Thymus (tissue), 14 donors: ENCODE measurements at places on chromosomes 1 and 21.

DNA sequence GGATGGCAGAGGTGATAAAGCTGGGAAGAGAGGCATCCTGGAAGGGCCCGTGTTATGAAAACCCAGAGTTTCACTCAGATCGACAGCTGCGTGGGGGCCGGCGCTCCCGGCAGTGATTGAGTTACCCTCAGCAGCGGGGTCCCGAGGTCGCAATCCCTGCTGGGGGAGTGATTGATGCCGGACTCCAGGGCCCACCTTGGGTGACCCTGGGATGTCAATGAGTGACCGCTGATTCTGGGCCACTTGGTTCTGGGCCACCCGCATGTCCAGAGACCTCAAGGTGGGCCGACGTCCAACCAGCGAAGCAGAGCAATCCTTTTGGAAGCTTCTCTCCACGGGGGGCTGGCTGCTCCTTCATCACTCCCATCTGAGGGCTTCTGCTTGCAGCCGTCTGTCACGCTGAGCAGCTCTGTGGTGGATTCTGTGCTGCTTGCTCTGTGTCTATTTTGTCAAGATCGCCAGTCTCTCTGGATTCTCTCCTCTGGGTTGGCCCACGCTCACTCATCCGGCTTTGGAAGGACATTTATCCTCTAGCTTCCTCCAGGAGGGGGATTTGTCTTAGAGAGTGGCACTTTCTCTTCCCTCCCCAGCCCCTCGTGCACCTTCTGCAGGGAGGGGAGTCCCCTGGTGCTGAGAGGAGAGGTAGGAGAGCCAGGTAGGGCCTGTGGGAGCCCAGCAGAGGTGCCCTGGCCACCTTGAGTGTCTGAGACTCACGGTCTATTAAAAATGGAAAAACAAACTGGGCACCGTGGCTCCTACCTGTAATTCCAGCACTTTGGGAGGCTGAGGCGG, 110.9 kb upstream of the C1orf174 start:
- no peak for DNase-seq

DNA sequence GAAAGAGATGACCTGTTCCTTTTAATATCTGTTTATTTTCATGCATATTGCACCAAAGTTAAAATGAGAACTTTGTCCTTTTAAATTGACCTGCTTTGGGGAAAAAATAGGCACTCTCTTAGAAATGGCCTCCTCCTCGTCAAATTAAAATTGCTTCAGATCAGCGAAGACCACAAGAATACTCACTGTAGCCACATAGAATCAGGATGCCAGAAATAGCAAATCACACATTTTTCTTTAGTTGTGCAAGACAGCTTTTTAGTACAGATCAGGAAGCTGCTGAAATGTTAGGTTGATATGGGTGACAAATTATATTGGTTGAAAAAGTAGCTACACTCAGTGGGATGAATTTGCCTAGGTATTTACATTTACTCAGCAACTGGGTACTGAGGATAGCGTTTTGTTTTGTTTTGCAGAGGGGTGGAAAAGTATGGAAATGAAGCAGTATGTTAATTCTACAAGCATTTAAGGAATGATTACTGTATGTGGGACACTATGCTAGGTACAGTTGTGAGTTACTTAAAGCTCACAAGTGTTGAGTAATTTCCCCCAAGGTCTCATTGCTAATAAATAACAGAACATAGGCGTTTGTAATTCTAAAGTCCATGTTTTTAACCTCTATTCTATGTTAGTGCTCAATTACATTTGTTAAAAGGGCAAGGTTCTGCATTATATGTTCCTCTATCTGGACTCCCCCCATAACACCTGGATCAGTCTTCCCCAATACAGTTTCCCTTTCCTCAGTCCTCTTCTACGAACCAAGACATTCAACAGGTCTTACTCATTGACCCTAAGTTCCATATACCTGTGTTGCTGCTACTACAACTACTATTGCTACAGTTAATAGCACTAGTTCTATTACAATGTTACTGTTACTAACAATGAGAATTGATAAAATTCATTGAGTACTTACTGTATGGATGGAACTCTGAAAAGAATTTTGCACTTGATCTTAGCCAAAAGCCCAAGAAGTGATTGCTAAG, 99.4 kb upstream of the S1PR1 start:
- DNase-seq = no peak

GRCh38 chr1:241163363-241163762, 193.6 kb downstream of the RGS7 start:
- DNase-seq = no peak

GRCh38 chr1:167611983-167612382, 18.0 kb upstream of the RCSD1 start:
- no peak for DNase-seq

DNA sequence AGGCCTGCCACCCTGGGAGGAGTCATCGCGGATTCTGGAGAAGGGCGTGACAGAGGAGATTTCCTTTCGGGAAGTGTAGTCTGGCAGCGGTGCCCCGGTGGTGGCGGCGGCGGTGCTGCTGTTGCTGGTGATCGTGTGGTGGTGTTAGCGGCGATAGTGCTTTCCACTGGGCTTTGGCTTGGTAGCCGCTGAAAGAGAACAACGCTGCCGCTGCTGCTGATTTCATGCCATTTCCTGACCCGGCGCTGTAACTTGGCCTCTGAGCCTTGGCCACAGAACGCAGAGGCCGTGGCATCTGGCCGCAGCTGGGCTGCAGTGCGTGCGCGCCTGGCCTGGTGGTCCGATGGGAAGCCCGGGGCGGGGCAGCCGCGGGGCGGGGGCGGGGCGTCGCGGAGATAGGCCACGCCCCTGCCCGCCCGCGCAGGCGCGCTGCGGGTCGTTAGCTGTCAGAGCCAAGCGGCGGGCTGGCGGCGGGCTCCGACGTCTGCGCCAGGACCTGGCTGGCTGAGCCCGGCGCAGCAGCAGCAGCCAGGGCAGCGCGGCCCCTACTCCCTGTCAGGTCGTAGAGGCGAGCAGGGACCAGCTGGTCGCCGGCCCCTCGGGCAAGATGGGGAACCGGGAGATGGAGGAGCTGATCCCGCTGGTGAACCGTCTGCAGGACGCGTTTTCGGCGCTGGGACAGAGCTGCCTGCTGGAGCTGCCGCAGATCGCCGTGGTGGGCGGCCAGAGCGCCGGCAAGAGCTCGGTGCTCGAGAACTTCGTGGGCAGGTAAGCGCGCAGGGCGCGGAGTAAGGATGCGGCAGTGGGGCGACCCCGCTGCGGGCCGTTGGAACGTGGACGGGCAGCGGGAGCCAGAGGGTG, at the start of gene DNM3:
TSS of gene DNM3 (plus strand) at position 449 of the 861 bp plus-strand sequence. CDS start at position 608, 159 bp downstream.
- DNase-seq = peak; percentile 65

- no peak for DNase-seq
Measured at GRCh38 chr1:152044386-152044785, 7.6 kb upstream of the S100A11 start.

DNA sequence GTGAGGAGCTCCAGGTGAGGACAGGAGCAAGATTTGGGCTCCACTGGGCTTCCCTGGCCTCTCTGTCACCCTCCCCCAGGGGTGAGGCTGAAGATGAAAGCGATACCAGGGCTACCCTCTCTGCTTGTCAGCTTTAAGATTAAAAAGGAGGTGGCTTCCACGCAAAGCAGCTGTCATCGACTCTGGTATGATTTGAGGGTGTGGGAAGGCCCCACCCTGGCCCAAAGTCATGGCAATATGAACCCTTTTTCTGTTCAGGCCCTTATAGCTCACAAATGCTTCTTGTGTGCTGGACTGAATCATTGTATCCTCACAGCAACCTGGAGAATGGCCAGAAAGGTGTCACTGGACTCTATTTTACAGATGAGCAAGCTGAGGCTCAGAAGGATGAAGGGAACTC, 41.6 kb downstream of the NUAK2 start:
- no peak for DNase-seq

DNA sequence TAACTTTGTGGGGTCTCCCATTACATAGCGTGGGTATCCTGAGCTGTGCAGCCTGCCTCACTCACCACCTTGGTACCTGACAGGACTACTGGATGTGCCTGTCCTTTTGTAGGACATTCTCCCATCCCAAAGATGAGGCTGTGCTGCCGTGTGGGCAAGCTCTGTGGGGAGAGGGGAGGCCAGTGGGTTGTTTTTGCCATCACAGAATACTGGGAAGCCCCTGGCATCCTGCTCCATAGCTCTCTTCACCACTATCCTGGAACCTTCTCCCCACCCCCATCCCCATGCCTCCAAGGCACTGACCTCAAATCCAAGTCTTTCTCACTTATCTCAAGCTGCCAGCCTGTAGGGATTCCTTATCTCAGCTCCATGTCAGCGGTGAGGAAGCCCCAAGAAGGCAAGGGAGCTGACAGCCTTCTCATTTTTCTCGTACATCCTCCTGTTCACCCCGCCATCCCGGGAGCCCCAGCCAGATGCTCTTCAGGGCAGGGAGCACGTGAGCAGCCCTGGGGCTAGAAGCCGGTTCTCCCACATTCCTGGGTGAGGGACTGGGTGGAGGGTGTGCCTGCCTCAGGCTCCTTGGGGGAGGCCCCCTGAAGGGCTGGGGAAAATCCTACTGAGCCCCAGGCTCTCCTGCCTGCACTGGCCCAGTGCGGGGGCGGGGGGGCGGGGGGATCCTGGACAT, 2.4 kb upstream of the ELF3 start:
- DNase-seq = no peak

- no peak for DNase-seq
Measured at GRCh38 chr1:169921080-169921479, 27.4 kb upstream of the SCYL3 start.

GRCh38 chr1:162878000-162878596, 17.1 kb upstream of the CCDC190 start:
- DNase-seq = no peak

DNA sequence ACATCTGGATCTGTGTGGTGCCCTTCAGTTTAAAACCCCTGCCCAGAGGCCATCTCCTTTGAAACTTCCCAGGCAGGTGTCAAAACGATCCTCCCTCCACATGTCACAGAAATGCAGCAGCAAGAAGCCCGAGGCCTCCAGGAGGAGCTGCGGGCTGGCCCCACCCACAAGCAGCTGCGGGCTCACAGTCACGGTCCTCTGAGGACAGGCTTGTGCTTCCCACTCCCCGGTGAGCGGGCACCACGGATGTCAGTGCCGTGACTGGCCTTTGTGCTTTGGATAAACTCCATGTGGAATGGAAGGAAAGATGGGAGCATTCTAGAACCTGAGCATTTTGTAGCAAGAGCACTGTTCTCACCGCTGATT, 65.8 kb downstream of the SIK1 start:
- no peak for DNase-seq

DNA sequence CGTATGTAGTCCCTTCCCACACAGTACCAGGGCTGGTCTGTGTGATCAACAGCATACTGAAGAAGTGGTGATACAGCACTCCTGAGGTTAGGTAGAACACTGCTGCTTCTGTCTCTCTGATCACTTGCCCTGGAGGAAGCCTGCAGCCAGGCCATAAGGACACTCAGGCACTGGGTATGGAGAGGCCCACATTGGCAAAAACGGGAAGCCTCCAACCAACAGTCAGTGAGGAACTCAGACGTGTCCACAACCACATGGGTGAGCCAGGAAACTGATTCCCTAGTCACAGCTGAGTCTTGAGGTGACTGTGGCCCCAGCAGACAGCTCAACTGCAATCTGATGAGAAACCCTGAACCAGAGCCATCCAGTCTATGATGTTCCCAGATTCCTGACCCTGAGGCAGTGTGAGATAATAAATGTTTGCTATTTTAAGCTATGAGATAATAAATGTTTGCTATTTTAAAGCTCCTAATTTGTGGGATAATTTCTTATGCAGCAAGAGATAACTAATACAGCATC, 62.5 kb downstream of the COQ8A start:
- no peak for DNase-seq

- no peak for DNase-seq
Measured at GRCh38 chr21:21232320-21232719, 234.1 kb downstream of the NCAM2 start.

- DNase-seq = no peak
Measured at GRCh38 chr1:109620401-109620791, 759 bp downstream of the AMPD2 start.

DNA sequence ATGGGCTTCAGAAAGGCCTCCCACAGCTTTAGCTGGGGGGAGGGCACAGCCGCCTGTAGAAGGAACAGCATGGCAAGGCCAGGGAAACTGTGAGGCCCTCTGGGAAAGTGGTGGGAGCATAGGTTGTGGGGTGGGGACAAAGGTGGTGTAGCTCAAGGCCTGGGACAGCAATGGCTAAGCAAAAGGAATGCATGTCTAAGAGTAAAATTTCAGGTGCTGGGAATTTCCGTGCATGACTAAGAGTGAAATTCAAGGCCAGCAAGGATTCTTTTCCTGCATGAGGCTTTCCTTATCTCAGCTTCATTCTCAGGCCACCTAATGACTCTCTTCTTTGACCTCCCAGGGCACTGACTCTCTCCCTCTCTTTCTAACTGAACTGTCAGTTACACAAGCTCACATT, 86.5 kb upstream of the WNT4 start:
- no peak for DNase-seq

DNA sequence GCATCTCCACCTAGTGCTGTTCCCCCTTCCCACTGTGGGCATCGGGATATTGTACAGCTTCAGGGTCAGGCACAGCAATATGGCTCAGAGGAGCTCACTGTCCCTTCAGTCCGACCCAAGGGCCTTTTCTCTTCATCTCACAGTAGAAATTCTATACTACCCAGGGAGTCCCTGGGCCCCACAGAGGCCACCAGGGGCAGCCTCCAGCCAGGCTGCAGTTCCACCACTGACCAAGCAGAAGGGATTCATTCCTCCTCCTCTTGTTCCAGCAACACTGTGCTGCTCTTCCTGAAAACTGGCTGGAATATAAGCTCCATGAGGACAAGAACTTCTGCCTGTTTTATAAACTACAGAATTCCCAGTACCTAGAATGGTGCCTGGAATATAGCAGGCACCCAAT, 70.5 kb downstream of the CD34 start:
- DNase-seq = no peak

DNA sequence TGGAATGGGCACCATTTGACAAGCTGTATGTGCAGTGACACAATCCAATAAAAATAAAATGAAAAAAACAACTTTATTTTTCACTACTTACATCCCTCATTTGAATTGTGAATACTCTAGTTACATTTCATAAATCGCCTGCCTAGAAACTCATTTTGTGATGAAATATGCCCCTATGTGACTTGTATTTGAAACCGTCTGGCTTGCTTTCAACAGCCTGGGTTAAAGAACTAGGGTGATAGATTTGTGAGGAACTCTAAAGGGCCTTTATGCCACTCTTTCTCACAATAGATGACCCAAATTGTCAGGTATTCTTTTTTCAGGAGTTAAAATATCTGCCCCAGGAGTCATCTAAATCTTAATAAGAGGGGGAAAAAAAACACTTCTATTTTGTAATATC, 137.9 kb downstream of the DAB1 start:
- no peak for DNase-seq

DNA sequence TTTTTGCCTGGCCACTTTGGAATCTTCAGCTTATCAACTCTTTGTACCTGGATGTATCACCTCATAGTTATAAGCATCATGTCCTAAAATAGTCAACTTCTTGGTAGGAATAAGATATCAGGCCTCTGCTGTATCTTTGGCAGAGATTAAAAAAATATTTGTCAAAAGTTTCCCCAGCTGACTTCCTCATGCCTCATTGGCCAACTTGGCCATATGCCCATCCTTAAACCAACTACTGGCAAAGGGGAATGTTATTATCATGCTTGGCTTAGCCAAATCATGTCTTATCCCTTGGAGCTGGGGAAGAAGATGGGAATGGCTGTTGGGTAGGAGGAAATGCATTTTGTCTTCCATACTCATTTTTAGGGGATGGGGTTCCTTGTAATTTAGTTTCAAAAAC, 23.4 kb downstream of the NFASC start:
- no peak for DNase-seq

- DNase-seq = no peak
Measured at GRCh38 chr1:55702064-55702463, 486.9 kb upstream of the USP24 start.

GRCh38 chr1:184854036-184854435, 99.4 kb upstream of the EDEM3 start:
- DNase-seq = no peak
